ENCODE measurements at places on chromosomes 11 and 22. TPM values are rescaled to one million over a fixed set of nuclear protein-coding genes. Genes with fewer than 3 reads are reported as not detected.

DNA sequence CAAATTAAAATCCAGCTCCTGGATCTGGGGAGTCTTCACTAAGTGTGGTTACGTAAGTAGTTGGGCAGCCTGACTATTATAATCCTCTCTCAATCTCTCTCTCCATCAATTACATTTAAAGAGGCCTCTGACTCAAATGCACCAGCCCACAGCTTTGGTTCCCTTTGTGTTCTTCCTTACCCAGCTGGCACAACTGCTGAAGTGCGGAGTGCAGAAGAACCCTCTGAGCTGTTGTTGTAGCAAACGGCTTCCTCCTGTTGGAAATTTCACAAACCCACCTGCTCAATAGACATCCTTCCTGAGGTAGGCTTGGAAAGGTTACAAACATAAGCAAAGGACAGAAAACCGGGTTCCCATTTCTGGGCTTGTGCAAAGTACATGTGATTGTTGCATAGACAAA is 17.0 kb upstream of the SORL1 start:
- DNase-seq: no peak

GRCh38 chr22:46731246-46732040 is 6.6 kb downstream of the CERK start:
- DNase-seq: peak; percentile 48

MYBPC3 gene
- total RNA-seq: not detected

NUP50 gene
- total RNA-seq: 37.4 TPM

RIC3 gene
- total RNA-seq: not detected

Data from fibroblast of villous mesenchyme (primary cell).